ENCODE measurements at places on chromosomes 16 and 17.

GRCh38 chr17:48057626-48058025 is 9.5 kb downstream of the NFE2L1 start:
- no peak for DNase-seq

DNA sequence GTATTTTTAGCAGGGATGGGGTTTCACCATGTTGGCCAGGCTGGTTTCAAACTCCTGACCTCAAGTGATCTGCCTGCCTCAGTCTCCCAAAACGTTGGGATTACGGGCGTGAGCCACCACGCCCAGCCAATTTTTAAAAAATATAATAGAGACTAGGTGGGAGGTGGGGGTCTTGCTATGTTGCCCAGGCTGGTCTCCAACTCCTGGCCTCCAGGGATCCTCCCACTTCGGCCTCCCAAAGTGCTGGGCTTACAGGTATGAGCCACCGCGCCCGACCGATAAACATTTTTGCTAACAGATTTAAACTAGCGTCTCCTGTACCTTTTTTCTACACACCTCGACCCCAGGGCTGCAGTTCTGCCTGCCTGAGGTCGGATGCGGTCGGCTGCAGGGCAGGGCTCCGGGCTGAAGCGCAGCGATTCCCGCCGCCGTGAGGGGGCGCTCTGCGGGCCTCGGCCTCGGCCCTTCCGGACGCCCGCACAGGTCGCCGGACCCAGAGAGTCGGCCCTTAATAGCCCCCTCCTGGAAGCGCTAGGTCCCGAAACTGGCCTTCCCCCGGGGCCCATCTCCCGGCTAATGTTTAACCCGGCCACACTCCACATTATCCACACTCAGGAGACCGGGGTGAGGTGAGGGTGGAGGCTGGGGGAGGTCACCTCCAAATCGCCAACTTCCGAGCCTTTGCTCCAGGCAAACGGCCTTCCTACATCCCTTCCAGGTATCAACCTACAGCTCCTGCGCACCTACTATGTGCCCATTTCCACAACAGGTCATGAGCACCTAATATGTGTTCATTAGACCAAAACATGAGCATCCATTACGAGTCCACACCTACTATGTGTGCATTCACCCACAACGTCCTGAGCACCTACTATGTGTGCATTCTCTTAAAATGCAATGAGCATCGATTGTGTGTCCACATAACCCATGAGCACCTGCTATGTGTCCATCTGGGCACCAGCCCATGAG is 2.0 kb upstream of the GLIS2 start:
- no peak for DNase-seq

DNA sequence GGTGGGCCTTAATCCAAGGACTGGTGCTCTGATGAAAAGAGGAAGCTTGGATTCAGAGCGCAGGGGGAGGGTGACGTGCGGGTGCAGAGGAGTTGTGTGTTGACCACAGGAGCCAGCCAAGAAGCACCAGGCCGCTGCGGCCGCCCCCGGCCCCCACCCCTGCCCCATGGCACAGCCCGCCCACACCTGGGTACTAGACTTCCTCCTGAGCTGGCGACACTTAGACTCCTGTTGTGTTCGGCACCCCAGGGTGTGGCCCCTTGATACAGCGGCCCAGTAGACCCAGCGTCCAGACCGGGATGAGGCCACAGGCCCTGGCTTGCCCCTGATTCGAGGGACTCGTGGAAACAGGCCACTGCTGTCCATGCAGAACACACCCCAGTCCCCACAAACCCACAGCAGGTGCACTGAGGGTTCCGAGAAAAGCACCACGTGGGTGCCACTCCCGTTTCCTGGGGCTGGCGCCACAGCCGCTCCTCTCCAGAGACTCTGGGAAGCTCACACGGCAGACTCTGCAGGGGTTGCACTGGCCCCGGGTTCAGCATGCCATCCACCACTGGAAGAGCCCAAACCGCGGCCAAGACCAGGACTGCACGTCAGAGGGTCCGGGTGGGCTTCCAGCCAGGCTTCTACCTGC is 5.7 kb upstream of the SNAI3 start:
- no peak for DNase-seq

GRCh38 chr17:77304051-77304745 is 163.4 kb downstream of the SEC14L1 start:
- DNase-seq, result no peak

DNA sequence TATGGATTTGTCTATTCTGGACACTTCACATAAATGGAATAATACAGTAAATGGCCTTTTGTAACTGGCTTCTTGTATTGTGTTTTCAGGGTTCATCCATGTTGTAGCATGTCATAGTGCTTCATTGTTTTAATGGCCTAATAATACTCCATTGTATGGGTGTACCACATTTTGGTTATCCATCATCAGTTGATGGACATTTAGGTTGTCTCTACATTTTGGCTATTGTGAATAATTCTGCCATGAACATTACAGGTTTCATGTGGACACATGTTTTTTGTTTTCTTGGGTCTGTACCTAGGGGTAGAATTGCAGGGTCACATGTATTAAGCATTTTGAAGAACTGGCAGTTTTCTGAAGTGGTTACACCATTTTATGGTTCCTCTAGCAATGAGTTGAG is 223.5 kb upstream of the CACNG5 start:
- no peak for DNase-seq

GRCh38 chr17:9074131-9074530 is 52.8 kb downstream of the NTN1 start:
- DNase-seq, result no peak

- DNase-seq, result no peak
Observed at GRCh38 chr16:83738923-83739503, 68.8 kb upstream of the HSBP1 start.

DNA sequence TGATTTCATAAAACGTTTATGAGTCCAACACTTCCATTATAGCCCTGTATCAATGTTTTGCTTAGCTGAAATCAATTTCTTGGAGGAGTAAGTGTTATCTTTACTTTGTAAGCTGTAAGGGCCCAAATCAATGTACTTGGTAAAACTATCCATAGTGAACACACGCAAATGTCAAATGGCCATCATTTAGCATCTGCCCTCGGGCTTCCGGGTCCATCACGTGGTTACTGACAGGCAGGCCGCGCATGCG is 687 bp upstream of the NARF start:
- DNase-seq, result no peak

Measured in activated CD4-positive, CD25-positive, alpha-beta regulatory T cell (primary cell).